ENCODE measurements at places on chromosomes 2 and 18.

- no peak for DNase-seq
Observed at GRCh38 chr2:147273628-147274027, 571.2 kb upstream of the ACVR2A start.

DNA sequence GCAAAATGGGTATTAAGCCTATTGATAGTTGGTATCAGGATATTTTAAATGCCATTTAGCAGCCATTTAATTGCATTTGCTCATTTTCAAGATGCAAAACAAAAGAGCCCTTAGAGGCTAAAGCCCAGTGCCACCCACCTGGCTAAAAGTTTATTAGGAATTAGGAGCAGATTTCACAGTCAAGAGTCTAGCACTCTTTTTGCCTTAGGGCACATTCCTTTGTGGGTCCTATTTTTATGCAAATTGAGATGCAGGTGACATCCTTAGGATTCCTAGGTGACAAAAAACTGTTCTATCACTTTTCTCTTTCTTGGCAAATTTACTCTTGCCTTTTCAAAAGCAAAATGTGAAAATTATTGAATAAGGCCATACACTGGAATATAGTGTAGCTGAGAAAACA, 42.0 kb downstream of the CTNNA2 start:
- DNase-seq, result no peak

GRCh38 chr2:208315081-208315788, 49.2 kb downstream of the PIKFYVE start:
- no peak for DNase-seq

GRCh38 chr18:10343778-10344177, 110.7 kb upstream of the APCDD1 start:
- DNase-seq, result no peak

- no peak for DNase-seq
Observed at GRCh38 chr2:74917702-74918619, 40.5 kb upstream of the POLE4 start.

DNA sequence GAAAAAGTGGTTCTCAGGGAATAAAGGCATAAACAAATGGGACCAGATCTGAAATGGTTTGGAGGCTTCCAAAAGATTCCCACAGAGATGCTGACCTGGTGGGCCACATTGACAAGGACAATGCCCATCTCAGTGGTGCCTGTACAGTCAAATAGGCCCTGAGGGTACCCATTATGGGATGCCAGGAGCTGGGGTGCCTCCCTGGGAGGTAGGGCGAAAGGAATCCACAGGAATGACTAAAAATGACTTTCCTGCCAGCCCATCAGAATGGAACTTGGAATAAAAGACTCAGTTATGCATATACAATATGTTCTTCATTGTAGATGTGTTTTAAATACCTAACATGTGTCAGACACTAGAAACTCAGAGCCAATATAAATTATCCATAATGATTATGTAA, 248.5 kb downstream of the RNF144A start:
- DNase-seq, result no peak

DNA sequence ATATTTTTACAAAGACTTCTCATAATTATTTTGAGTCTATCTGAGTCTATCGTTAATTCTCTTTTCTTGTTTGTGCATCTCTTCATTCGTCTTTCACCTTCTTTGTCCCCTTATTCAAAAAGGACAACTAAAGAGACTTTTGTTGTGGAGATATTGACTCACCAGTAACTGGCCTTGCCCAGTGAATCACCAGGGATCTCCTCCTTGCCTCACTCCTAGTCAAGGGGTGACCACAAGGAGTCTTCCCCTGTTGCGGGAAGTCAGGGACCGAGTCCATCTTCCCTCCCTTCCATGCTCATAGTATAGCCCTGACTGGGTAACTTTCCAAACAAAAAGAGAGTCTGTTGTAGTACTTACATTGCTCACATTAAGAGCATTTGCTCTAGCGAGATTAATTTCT, 158.9 kb downstream of the NEB start:
- no peak for DNase-seq

GRCh38 chr2:75403991-75404428, 156.7 kb downstream of the EVA1A start:
- DNase-seq, result no peak

DNA sequence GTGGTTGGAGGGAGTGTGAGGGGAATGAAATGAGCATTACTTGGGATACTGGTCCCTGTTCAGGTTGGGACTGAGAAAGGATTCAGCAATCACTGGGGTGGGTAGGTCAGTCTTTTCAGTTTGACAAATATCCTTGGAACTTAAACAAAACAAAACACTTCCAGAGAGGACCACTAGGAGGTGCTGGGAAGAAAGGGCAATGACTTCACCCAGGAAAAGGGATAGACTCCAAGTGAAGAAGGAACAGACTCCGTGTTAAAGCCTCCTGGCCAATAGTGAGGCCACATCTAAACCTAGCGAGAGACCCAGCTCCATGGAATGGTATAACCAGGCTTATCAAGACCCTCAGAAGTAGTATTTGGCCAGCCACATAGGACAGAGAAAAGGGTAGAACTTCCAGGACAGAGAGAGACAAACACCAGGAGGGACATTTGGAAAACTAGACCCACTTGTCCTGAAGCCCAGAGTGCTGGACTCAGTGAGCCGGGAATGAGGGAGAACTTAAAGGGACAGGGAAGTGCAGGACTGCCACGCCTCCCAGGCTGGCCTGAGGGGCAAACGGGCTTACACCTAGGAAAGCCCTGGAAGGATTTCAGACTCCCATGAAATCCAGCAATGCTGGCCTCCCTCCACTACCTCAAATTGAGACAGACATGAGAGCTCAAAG, 19.6 kb upstream of the KCNG3 start:
- no peak for DNase-seq

- no peak for DNase-seq
Observed at GRCh38 chr18:58449464-58449863, 179.4 kb downstream of the ALPK2 start.

DNA sequence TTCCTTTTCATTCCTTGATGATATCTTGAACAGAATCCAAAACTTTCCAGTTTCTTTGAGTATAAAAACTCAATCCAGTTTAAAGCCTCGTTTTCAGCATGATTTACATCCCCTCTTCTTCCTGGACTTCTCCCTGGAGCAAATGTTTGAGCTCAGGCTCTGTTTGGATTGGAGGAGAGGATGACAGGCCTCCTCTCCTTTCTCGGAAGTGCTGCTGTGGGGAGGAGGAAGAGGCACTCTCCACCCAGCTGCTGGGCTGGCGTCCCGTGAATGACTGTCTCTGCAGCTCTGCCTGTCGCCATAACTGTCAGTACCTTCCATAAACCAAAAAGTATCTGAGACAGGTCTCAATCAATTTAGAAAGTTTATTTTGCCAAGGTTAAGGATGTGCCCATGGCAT, 238.2 kb upstream of the AGAP1 start:
- no peak for DNase-seq

DNA sequence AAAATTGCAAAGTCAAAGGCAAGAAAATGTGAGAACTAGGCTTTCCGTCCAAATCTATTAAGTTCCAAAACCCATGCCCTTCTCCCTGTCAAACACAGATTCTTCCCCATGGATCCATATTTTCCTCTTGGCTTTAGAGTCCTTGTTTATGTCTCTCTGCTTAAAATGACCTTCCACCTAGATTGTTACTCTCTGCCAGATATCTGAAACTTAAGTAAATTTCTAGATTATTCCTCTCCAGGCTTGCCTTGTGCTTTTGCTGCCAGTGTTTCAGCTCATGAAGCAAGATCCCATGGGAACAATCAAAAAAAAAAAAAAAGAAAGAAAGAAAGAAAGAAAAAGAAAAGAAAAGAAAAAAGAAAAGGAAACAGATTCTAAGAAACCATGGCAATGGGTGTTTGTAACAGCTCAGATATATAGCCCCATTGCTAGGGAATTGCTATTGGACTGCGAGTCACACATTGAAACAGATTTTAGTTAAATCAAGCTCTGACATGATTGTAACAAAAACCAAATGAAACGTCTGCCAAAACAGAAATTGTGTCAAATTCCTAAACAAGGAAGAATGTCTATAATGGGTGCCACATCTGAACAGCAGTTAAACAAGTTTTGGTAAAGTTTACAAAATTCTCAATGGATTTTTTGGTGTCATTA, 660.7 kb upstream of the CNTNAP5 start:
- DNase-seq, result no peak

DNA sequence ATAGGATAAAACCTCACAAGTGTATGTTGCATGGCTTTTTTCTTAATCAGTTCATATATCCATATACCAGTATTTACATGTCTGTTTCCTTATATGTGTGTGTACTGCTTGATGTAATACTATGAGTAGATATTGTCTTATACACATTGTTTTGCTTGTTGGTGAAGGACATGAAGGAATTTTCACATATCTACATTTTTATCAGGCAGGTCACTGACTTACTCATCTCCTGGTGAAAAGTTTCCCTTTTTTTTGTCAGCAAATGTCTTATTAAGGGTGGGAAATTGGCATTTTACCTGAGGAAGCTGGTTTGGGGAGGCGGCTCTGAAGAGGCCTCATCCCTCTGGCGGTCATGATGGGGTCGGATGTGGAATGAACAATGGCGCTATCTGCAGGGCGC, 61.4 kb upstream of the LYPD1 start:
- DNase-seq, result no peak

DNA sequence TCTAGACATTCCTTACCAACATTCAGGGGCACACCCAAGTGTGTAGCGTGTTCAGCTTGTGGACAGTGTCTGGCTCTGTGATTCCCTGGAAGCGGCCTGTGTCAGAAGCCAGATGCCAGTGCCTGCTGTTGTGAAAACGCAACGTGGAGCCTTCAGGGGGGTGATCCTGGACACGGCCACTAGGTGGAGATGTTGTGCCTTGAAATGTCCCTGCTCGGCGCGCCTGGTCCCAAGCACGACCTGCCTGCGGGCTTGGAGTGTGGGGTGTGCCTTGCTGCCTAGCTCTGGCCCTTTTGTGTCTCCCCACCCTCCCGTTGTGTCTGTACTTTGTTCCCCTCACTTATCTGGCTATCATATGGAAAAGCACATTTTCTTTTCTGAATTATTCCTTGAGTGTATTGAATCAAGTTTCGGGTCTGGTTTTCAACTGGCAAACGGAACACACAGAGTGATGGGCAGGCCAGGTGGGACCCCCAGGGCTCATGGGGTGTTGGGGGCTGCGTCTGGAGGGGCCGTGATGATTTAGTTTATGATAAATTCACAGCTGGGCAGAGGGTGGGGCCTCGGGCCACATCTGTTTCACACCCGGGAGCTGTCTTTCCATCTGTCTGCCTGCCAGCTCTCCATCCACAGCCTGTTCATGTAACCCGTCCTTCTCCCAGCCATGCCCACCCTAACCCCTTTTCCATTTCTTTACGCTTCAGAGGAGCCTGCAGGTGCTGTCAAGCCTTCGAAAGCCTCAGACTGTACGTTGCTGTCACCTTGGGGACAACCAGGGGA, 95.5 kb downstream of the DYSF start:
- peak; percentile 69 for DNase-seq

DNA sequence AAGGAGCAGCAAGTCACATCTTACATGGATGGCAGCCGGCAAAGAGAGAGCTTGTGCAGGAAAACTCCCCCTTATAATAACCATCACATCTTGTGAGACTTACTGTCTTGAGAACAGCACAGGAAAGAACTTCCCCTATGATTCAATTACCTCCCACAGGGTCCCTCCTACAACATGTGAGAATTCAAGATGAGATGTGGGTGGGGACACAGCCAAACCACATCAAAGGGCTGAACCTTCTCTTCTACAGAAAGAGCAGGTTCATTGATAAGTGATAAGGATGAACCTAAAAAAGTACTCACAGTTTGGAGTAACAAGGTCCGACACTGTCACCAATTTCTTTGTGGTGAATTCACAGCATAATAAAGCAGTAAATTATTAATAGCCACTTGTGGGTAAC, 422.2 kb upstream of the FSIP2 start:
- no peak for DNase-seq

- DNase-seq, result peak; percentile 22
Observed at GRCh38 chr18:63823516-63824219, 48.5 kb downstream of the SERPINB7 start.

GRCh38 chr2:118388771-118389170, 300.5 kb downstream of the INSIG2 start:
- DNase-seq, result no peak
